Activated CD4-positive, CD25-positive, alpha-beta regulatory T cell treated with anti-CD3 and anti-CD28 coated beads, Interleukin-2, amount 50 U/mL, for 72 hours (primary cell): ENCODE measurements at places on chromosomes 4 and X.

DNA sequence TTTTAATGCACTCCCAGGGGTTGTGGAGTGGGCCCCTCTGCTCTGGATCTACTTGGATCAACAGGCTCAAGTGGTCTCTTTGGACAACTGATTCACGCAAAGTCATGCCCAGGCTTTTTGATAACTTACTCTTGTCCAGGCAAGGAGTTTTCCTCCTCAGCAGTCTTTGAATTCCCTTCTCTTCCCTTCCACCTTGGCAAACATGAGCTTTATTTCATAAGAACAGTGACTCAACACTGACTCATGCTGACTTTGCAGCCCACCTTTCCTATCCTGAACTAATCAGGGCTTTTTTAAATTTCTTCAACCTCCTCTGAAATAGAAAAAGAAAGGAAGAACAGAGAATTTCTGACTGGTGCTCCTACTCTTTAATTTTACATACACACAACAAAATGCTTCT, 132.1 kb upstream of the LDB2 start:
- DNase-seq: no peak

- DNase-seq: no peak
Measured at GRCh38 chr4:168199260-168199957, 107.1 kb downstream of the ANXA10 start.

GRCh38 chr4:152062936-152063620, 302.3 kb upstream of the GATB start:
- no peak for DNase-seq

DNA sequence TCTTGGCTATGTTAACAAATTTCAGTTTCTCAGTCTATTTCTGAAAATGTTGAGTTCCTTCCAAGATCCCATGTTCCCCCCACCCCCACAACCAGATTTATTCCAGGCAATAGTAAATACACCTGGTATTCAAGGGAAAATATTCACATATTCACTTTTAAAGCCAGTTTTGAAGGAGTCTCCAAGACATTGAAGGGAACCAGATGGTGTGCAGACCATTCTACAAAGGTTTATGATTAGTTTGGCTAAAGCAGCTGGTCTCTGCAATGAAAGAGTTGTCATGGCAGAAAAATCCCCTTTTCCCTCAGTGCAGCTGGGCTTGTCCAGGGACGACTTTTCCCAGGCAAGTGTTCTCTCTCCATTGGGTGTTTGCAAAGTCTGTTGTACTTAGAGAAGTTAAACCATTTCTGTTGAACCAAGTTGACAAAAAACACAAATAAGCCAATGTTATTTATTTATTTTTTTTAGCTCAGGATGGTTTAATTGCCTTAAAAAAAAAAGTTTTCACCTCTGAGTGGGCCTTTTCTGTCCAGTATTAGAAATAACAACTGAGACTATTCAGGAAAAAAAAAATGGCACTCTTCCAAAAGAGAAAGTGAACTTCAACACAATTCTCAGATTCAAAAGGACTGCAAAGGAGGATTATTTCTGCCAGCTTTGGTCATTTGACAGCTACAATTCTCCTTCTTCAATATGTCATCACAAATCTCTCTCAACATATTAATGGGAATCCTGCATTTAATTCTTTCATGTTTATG, 410.6 kb downstream of the IL1RAPL1 start:
- DNase-seq: no peak

DNA sequence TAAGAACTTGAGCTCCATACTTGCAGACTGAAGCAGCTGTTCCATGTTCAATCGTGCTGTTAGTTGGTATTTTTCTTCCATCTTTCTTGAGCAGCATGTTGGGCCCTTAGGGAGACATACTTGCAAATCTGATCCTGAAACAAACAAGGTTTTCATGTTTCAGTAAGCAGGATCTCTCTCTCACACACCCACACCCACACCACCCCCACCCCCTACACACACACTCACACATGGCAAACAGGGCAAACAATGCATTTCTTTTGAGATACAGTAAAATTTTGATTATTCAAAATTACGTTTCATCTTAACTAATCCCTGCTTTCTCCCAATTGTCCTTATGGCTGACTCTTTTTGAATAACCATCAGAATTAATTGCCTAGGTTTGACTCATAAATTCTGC, 32.3 kb downstream of the GPC3 start:
- no peak for DNase-seq

DNA sequence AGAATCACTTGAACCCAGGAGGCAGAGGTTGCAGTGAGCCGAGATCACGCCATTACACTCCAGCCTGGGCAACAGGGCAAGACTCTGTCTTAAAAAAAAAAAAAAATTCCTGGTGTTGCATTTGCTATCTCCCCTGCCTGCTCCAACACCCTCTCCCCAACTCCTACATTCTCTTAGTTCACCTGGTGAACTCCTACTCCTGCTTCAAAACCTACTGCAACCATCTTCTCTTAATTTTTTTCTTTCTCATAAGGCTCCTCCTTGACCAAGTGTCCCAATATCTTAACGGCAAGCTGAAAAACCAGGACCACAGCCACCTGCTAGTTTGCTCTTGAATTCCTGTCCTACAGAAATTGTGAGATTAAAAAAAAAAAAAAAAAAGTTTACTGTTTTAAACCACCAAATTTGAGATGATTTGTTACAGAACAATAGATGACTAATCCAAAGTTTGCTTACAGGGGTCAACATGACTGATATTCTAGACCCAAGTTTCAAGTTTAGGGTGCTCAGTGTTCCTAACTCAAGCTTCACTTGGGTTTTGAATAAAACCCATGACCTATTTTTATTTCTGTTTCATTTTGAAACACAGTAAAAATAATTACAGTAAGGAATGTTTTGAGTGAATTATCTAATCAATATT, 13.1 kb upstream of the ANXA5 start:
- no peak for DNase-seq

- no peak for DNase-seq
Measured at GRCh38 chrX:19368576-19368975, 24.8 kb downstream of the PDHA1 start.

DNA sequence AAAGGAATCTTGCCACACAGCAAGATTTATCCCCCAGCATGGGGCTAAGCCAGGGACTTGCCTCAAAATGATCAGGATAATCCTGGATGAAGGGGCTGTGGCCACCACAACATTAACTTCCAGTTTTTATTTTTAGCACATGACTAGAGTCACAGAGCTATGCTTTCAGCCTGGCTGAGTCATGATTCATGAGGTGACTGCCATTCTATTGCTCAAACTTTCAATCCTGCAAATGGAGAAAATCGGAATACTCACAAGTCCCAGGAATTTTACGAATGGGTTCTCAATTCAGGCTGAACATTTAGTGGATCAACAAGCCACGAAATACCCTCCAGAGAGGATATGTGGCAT, 70.7 kb upstream of the HPGD start:
- no peak for DNase-seq

DNA sequence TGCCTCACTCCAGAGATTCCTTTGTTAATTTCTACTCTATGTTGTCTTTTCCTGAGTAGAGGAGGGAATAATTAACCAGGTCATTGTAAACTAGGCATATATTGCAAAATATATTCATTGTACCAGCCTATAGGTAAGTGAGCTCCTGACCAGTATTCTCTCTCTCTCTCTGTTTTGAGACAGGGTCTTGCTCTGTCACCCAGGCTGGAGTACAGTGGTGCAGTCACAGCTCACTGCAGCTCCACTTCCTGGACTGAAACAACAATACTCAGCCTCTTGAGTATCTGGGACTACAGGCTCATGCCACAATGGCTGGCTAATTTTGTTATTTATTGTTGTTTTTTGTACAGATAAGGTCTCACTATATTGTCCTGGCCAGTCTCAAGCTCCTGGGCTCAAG, 198.3 kb downstream of the ARAP2 start:
- no peak for DNase-seq

DNA sequence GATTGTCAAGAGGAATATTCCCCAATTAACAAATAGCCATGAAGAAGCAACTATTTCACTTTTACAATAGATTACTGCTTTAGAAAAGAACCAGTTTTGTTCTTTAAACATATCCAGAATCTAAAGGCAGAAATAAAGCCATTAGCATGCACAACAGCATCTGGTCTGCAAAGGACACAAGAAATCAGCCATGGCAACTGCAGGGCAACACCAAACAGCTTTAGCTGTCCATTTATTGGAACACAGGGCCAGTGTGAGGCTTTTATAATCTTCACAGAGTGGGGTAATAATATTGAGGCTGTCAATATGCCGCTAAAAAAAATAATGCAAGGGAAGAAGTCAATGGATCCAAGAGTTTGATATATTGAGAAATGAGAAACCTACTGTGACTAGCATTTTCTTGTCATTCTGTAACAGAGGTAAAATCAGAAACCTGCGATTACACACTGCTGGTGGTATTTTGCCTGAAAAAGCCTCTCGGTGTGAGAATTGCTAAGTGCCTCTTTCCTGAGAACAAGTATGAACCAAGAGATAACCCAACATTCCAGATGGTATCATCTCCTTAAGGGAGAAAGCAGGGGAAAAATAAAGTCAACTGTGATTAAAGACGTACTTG, 2.7 kb upstream of the BANK1 start:
- DNase-seq: no peak

GRCh38 chr4:22235698-22236097, 280.2 kb downstream of the ADGRA3 start:
- DNase-seq: no peak

DNA sequence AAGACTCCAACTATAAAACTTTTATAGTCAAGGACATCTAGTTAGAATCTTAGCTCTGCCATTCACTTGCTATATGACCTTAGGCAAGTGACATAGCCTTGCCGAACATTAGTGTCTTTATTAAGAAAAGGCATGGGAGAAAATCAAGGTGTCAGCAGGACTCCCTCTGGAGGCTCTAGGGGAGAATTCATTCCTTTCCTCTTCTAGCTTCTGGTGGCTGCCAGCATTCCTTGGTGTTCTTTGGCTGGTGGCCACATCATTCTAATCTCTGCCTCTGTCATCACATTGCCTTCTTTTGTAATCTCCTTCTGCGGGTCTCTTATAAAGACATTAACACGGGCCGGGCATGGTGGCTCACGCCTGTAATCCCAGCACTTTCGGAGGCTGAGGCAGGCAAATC, 99.8 kb downstream of the PPP1R2C start:
- DNase-seq: no peak

GRCh38 chr4:57303012-57303751, 193.0 kb upstream of the IGFBP7 start:
- DNase-seq: no peak

DNA sequence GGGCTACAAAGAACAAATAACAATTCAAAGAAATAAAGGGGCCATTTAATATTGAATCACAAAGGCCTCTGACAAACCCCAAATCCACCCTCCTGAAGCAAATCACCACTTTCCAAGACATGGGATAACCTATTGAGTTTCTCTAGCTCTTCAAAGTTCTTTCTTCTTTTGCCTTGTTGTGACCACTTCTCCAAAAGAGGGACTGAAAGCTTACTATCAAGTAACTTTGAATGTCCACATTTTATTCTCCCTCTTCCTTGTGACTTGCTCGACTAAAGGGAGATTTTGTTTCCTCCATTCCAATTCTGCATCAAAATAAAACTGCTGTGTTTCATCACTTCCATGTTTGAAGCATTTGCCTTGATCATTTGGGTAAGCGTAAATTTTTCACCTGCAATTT, 166.6 kb upstream of the SLC7A11 start:
- DNase-seq: no peak

- DNase-seq: no peak
Measured at GRCh38 chr4:119084513-119084912, 51.1 kb upstream of the MYOZ2 start.

GRCh38 chrX:112571388-112571787, 108.3 kb downstream of the LHFPL1 start:
- no peak for DNase-seq

- no peak for DNase-seq
Measured at GRCh38 chrX:22196149-22196548, 76.6 kb upstream of the CBLL2 start.

- no peak for DNase-seq
Measured at GRCh38 chr4:86451560-86452330, 91.9 kb upstream of the MAPK10 start.

GRCh38 chrX:70969635-70970481, 39.0 kb upstream of the SLC7A3 start:
- DNase-seq: no peak

GRCh38 chrX:69501429-69501828, 2.7 kb upstream of the NALF2 start:
- no peak for DNase-seq

- no peak for DNase-seq
Measured at GRCh38 chrX:41750716-41751115, 26.7 kb downstream of the GPR82 start.

DNA sequence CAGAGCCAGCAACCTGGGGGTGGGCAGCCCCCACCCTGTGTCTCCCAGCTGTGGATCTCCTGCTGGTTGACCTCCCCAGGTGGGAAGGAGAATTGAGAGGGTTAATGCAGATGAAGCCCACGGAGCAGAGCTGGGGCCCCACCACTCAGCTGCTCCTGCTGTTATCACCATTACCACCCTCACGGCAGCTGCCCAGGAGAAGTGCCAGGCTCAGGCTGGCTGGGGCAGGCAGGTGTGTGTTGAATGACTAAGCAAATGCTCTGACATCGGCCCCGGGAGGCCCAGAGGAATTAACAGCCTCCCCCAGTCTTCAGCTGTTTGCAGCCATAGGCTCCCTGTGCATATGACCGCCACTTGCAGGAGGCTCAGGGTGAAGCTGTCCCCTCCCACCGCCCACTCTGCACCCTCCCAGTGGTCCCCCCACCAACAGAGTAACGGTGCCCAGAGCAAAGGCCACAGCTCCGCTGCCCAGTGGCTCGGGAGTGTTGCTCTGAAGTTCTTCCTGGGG, 133.8 kb downstream of the CPZ start:
- DNase-seq: peak; percentile 18

DNA sequence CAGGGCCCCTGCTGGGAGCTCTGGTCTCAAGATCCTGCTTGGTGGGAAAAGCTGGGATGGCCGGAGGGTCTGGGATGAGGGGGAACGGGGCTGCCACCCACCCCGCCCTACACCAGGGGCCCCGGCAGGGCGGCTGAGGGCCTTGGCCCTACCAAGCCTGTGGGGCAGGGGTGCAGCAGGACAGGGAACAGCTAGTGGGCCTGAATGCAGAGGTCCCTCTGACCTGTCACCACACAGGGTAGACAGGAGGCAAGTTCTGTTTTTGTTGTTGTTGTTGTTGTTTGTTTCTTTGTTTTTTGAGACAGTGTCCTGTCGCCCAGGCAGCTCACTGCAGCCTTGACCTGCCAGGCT, 332 bp upstream of the RENBP start:
- no peak for DNase-seq

GRCh38 chr4:187849556-187850225, 145.9 kb upstream of the ZFP42 start:
- no peak for DNase-seq

- no peak for DNase-seq
Measured at GRCh38 chr4:94944726-94945125, 187.0 kb downstream of the BMPR1B start.

DNA sequence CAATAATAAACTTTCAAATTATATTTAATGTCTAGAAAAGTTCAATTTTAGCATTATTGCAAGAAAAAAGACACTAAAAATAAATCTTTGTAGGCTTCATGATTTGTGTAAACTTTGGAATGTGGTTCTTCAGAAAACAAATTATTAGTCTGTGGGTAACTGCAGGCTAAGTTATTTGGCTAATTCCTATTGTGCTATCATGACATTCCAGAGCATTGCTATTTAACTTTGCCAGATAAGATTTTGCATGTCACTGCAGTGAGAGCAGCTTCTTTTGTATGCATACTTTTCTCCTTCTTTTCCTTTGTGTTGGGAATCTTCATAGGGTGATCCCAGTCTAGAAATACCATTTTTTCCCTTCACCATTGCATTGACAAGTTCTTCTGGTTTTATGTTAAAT, 130.0 kb downstream of the AWAT2 start:
- no peak for DNase-seq
